Occipital lobe (tissue), 3 donors: ENCODE measurements at places on chromosomes 5 and 9. TPM values are rescaled to one million over a fixed set of nuclear protein-coding genes. Genes with fewer than 3 reads are reported as not detected.

DNA sequence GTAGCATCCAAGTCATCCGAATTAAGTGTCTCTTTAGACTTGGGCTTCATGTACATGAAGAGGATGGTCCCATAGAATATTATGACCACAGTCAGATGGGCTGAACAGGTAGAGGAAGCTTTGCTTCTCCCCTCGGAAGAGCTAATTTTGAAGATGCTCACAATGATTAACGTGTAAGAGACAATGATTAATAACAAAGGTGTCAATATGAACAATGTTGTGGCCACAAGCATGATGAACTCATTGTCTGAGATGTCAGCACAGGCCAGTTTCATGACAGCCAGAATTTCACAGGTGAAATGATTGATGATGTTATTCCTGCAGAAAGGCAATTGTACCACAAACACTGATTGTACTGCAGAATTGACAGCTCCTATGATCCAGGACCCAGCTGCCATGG, 626 bp downstream of the OR13C2 start:
- no peak for DNase-seq

DNA sequence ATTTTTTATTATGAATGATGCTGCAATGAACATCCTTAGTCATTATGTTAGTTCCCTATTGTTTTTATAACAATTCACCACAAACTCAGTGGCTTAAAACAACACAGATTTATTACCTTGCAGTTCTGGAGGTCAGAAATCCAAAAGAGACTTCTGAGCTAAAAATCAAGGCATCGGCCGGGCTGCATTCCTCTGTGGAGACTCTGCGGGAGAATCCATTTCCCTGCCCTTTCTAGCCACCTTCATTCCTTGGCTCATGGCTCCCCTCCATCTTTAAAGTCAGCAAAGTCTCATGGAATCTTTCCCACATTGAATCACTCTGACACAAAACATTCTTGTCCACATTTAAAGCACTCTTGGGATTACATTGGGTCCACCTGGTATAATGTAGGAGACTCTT, 38.6 kb downstream of the SNX18 start:
- no peak for DNase-seq

GRCh38 chr5:100519075-100519474, 16.1 kb upstream of the FAM174A start:
- no peak for DNase-seq

GRCh38 chr5:54743581-54743980, 226.0 kb downstream of the SNX18 start:
- no peak for DNase-seq

GRCh38 chr5:167952278-167952995, 339.0 kb upstream of the WWC1 start:
- DNase-seq, result no peak

GRCh38 chr9:102985162-102985895, 9.8 kb upstream of the CYLC2 start:
- DNase-seq, result no peak

- DNase-seq, result no peak
These were observed 8.8 kb downstream of the MAPK9 start for GRCh38 chr5:180283026-180283615.

- no peak for DNase-seq
These were observed 55.2 kb downstream of the MCTP1 start for GRCh38 chr5:95229646-95230045.

PDE6A gene
- total RNA-seq, result not detected

IFNA21 gene
- total RNA-seq, result not detected
